ENCODE measurements at places on chromosomes 11 and 22.

GRCh38 chr11:120109531-120109930 lies 28.4 kb downstream of the TRIM29 start:
- DNase-seq = no peak

- DNase-seq = no peak
Observed at GRCh38 chr22:49825436-49825835, 2.2 kb downstream of the BRD1 start.

GRCh38 chr11:9130297-9130696 lies 38.9 kb upstream of the SCUBE2 start:
- DNase-seq = no peak

- no peak for DNase-seq
Observed at GRCh38 chr11:9568854-9569587, 4.4 kb upstream of the WEE1 start.

- no peak for DNase-seq
Observed at GRCh38 chr11:131654849-131655248, 284.4 kb downstream of the NTM start.

- no peak for DNase-seq
Observed at GRCh38 chr22:36384766-36385481, 2.8 kb downstream of the MYH9 start.

GRCh38 chr22:30859714-30860095 lies 108.9 kb downstream of the MORC2 start:
- DNase-seq = no peak

DNA sequence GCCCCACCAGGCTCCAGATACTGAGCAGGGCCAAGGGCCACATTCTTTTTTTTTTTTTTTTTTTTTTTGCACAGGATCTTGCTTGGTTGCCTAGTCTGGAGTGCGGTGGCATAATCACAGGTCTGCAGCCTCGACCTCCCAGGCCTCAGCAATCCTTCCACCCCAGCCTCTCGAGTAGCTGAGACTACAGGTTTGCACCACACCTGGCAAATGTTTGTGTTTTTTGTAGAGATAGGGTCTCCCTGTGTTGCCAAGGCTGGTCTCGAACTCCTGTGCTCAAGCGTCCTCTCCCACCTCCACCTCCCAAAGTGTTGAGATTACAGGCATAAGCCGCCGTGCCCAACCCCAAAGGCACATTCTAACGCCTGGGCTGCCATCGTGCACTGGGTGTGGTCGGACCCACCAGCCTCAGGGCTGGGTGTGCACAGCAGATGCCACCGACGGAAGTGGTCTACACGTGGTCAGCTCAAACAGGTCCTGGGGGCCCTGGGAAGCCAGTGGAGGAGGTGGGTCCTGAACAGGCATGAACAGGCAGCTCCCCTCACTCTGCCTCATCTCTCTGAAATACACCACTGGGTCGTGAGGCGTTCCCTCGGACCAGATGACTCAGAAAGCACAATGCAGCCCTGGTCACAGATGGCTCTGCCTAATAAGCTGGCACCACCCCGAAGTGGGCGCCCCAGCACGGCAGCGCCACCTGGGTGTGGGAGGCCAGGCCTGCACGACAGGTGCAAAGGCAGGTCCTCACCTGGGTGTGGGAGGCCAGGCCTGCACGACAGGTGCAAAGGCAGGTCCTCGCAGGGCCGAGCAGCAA lies 5.1 kb upstream of the B4GALNT4 start:
- peak; percentile 97 for DNase-seq

GRCh38 chr11:117914398-117914761 lies 14.8 kb downstream of the TMPRSS13 start:
- DNase-seq = no peak

DNA sequence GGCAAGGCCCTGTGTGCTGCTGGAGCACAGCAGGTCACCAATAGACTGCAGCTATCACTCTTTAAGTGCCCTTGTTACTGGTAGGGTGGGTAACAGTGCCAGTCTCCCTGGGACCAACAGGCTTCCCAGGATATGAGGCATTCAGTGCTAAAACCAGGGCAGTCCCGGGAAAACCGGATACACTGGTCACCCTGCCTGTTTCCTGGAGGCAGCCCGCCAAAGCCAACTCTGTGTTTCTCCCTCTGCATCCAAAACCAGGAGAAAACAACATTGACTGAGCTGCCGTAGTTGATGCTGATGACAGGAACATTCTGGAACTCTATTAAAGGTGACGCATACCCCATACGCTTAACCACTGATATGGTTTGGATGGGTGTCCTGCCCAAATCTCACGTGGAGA lies 149.1 kb downstream of the SHANK2 start:
- no peak for DNase-seq

GRCh38 chr22:47796128-47796908 lies 1033.9 kb downstream of the TBC1D22A start:
- no peak for DNase-seq

DNA sequence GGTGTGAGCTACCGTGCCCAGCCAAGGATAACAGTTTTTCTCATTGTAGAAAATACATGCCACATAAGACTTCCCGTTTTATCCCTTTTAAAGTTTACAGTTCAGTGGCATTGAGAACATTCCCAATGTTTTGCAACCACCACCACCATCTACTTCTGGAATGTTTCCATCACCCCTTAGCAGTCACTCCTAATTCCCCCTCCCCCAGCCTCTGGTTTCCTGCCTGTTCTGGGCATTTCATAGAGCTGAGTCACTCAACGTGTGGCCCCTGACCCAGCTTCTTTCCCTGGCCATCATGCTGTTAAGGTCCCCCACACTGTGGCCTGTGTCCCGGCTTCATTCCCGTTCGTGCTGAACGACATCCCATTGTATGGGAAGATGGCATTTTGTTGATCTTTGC lies 30.7 kb downstream of the FGF4 start:
- peak; percentile 52 for DNase-seq

- DNase-seq = no peak
Observed at GRCh38 chr11:15943418-15944197, 412.7 kb downstream of the SOX6 start.

- DNase-seq = no peak
Observed at GRCh38 chr22:28424427-28425080, 255.1 kb downstream of the TTC28 start.

- no peak for DNase-seq
Observed at GRCh38 chr11:117180020-117180419, 1.5 kb downstream of the SIDT2 start.

DNA sequence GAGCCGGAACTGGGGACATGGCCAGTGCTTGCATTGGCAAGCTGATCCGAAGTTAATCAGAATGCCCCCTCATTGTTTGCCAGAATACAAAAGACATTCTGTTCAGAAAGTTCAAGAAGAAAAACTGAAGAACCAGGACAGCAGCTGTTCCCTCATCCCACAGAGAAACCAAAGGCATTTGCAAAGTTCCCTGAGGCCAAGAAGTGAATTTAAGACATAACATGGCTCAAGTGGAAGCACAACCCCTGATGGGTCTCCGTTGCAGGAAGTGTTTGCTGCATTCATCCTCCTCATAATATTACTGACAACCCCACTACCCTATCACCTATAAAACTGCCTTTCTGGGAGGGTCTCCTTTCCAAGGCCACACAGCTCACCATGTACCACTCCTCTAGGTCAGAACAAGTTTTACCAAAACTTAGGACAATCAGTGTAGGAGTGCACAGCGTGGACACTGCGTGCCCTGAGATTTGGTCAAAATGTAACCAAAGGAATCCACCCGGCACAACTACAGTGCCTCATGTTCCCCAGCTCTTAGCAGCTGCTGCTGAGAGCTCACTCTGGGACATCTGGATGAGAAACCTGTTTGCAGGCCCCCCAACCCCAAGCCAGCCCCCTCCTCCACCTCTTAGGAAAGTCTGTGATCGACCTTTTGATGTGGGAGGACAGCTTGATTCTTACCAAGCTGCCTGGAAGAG lies 101.6 kb upstream of the AKIP1 start:
- no peak for DNase-seq

- no peak for DNase-seq
Observed at GRCh38 chr11:16789063-16789420, 50.6 kb downstream of the C11orf58 start.

GRCh38 chr11:134644476-134645456 lies 232.7 kb upstream of the B3GAT1 start:
- DNase-seq = no peak

GRCh38 chr11:77609234-77609633 lies 19.5 kb downstream of the AQP11 start:
- DNase-seq = no peak

DNA sequence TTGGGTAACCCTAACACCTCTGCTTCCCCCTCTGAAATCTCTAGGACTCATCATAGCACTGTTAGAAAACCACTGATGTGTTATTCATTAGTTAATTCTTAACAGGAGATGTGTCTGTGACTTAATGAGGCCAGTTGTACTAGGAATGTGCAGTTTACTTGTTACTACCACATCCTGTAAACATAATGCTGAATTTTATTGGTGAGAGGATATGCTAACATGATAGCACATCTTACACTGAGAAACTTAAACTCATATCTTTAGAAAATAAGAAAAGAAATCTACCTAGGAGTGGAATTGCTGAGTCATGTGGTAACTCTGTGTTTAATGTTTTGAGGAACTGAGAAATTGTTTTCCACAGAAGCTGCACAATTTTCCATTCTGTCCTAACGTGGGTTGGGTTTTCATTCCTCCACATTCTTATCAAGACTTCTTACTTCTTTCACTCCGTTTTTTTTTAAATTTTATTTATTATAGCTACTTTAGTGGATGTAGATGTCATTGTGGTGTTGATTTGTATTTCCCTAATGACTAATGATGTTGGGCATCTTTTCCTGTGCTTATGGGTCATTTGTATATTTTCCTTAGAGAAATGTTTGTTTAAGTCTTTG lies 33.7 kb downstream of the RNF121 start:
- DNase-seq = no peak

DNA sequence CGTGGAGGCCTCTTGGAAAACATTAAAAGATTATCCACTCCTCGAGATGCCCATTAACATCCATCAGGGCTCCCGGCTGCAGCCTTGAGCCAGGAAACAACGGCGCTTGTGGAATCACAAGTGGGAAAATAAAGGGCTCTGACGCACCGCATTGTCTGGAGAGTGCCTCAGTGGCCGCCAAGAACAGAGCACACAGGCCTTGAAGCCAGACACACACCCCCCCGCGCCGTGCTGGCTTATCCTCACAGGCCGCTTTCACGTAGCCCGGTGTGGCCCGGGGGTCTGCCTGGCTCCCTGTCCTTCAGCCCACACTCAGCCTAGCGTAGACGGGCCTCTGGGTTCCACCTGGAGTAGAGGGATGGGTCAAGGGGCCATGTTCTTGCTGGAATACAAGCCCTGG lies 1020.5 kb downstream of the BRD1 start:
- DNase-seq = no peak

DNA sequence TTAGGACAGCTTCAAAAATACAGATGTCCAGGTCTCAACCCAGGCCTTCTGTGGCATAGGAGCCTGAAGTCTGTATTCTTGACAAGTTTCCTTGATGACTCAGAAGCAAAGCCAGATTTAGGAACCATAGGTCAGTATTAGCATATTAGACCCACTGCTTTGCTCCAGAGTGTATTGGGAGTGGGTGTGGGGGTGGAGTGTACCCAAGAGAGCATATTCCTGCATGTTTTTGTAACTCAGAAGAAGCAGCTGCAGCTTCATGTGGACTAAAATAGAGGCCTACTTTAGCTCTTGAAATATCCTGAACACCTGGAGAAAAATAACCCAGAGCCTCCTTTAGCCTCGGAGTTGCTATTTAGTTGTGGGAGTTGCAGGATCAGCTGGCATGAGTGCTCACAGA lies 106.7 kb downstream of the CCDC81 start:
- DNase-seq = no peak

DNA sequence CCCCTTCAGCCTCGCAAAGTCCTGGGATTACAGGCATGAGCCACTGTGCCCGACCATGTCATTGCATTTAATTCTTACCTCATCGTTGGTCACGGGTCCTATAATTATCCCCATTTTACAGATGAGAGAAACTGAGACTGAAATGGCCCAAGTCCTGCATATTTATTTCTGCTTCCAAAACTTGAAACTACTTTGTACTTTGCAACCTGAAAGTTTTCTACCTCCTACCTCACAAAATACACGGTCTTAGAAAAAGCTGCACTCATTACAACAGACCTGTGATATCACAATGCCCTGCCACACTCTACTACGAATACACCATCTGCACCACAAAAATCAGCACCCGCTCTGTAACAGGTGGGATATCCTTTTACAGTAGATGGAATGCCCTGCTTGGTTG lies 189.1 kb downstream of the ADAMTS15 start:
- no peak for DNase-seq

DNA sequence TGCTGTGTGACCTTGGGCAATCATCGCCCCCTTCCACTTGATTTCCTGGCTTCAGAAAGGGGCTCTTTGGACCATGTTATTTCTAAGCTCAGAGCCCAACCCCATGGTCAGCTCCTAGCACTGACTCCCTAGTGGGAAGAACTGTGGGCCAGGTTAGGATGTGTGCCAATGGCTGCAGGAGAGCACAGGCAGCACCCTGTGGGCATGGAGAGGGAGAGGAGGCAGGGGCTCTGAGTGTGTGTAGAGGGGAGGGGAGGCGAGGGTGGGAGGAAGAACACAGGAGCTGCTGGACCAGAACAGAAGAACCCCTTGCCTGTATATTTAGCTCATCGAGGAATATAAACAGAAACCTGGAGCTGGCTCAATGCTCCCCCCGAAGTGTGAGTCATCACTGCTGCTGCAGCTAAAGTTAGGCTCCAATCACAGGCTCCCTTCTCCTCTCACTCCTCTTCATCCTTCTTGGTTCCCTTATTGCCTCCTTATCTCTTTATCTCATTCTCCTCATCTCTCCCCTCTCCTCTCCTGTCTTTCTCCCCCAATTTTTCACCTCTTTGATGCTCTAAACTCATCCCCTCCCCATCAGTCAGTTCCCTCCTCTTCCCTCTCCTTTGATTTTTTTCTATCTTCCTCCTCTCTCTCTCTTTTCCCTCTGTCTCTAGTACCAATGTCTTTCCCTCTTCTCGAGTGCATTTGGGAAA lies 14.5 kb upstream of the RPS19BP1 start:
- DNase-seq = no peak

- no peak for DNase-seq
Observed at GRCh38 chr11:128048121-128048520, 539.2 kb downstream of the ETS1 start.

- DNase-seq = no peak
Observed at GRCh38 chr11:27868709-27869108, 168.5 kb upstream of the BDNF start.

DNA sequence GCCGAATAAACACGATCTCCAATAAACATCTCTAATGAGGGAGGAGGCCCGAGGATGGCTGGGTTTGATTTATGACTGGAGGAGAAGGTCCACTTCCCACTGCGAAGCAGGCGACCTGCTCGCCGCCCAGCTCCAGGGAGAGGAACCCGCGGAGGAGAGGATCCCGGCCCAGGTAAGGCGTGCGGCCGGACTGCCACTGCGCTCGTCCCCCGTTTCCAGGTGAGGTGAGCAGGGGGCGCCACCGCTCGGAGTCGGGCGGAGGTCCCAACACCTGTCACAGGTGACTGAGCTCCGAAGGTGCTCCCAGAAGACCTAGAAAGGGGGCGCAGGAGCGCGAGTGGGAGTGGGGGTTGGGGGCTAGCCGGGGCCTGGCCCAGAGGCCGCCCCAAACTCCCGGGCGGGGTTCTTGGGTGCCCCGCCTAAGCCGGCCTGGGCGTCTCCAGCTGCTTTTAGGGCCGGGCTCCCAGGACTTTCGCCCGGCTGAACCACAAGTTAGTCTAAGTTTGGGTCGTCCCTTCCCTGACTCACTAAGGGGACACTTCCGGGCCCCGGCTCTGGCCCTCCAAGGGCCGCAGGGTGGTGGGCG lies 5.4 kb upstream of the PAX6 start:
- DNase-seq = peak; percentile 50
